Stimulated activated CD4-positive, alpha-beta T cell treated with anti-CD3 and anti-CD28 coated beads, TNF-alpha, amount 100 ng/mL, for 4 hours (primary cell): ENCODE measurements at places on chromosomes 3 and 15.

DNA sequence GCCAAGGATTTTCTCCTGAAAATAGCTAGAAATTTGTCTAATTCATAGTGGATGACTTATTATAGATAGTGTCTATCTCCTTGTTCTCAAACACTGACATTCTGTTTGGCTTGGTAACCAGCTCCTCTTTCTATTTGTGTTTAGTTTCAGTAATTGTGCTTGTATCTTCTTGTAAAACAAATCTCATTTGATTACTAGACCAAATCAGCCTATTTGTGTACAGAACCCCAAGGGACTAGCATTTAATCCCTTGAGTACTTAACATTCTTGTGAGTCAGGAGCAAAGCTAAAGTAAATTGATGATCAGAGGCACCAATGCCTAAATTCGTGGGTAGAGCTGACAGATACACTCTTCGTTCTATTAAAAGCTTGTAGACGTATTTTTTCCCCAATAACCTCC, 306.5 kb upstream of the SLITRK3 start:
- no peak for DNase-seq

- DNase-seq: no peak
Observed at GRCh38 chr3:123700791-123701722, 116.2 kb upstream of the HACD2 start.

GRCh38 chr3:63967675-63968611, 55.4 kb downstream of the PSMD6 start:
- no peak for DNase-seq

DNA sequence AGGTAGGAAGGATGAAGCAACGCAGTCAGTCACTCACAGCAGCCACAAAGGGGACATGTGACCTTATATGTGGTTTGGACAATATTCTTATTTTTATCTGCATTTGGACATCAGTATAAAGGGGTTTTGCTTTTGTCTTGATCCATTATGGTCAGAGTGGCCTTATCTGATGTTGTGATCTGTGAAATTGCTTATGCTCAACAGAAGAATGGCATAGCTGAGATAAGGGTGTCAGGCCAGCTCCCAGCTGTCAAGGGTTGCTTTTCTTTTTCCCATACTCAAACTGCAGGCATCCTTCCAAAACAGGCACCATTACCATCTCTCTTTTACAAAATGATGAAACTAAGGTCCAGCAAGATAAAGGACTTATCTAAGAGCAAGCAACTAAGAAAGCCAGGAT, 28.1 kb downstream of the DCLK3 start:
- no peak for DNase-seq
